Esophagus squamous epithelium (tissue), 5 donors: ENCODE measurements at places on chromosomes 2 and 18. TPM values are rescaled to one million over a fixed set of nuclear protein-coding genes. Genes with fewer than 3 reads are reported as not detected.

DNA sequence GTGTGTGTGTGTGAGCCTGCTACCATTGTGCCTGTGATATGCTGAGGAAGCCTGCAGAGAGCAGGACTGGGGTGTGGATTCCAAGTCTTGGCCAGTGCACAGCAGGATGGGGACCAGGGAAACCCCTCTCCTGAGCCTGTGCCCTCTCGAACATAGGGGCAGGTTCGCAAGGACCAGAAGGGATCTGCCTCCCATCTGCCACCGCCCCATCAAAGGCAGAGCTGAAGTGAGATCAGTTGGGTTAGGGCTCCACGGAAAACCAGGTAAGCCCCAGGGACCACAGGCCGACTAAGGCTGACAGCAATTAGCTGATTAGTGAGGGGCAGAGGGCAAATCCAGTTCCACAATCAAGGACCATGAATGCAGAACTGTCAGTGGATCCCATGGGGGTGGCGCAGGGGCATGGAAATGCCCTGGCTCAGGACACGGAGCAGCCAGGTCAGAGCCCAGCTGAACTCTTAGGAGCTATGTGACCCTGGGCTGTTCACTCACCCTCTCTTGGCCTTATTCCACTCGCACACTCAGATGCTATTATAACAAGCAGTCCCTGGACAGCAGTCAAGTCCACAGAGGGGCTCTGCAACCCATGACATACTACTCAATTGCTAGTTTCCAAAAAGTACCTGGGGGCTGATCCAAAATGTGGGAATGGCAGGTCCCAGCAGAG lies 84.2 kb upstream of the ID2 start:
- no peak for DNase-seq

DNA sequence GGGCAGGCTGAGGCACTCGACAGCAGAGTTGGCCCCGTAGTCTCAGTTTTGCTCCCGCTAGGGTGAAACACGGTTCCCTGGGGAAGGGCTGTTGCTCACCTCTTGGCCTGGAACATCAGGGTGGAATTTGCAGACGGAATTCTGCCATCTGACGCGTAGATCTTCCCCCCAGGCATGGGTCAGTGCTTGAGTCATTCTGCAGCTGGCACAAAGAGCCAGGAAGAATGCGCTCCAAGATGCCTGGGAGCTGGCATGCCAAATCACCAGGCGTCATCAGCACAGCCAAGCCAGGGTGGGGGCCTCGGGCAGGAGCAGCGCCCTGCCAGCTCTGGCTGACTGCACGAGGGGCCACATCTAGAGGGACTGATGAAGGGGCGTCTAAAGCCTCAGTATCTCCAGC lies 42.7 kb downstream of the ODC1 start:
- DNase-seq: no peak

- no peak for DNase-seq
Observed at GRCh38 chr2:46697830-46698323, 217.7 kb downstream of the MCFD2 start.

DNA sequence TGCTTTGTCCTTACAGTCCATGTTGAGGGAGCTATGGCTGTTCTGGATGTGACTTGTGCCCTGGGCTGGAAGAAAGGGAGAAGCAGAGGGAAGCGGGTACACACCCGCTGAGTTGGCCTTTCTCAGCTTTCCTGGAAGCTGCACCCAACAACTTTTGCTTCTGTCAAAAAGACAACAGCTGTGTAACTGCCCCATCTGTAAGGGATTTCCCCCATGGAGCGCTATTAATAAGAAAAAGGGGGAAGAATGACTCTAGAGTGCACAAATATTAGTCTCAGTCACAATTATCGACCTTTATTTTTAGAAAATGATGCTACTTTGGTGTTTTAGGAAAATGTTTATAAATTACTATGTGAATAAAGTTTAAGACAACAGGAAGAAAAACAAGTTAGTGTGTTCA lies 368.3 kb downstream of the RAD51AP2 start:
- no peak for DNase-seq

GRCh38 chr2:17772532-17772931 lies 18.6 kb downstream of the GEN1 start:
- DNase-seq: no peak

PIGN gene
- 30.3 TPM for total RNA-seq

MC5R gene
- not detected for total RNA-seq
